ENCODE measurements at places on chromosomes 5 and 9. TPM values are rescaled to one million over a fixed set of nuclear protein-coding genes. Genes with fewer than 3 reads are reported as not detected.

DNA sequence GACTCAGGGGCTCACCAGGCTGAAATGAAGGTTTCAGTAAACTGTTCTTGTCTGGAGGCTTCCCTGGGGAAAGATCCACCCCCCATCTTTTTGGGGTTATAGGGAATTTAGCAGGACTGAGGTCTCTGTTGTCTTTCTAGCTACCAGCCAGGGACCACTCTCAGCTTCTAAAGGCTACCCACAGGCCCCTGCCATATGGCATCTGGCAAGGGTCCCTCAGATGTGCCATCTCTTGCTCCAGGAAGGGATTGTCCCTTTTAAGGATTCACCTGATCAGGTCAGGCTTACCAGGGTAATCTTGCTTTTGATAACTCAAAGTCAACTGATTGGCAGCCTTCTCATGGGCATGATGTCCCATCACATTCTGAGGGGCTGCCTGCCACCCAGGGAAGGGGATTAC is 65.0 kb downstream of the NSUN2 start:
- no peak for DNase-seq
- H3K27ac ChIP-seq, result no peak overlapping the region
- H3K36me3 ChIP-seq, result no peaks in the 10 kb centered on the region
- H3K4me3 ChIP-seq, result no peak overlapping the region
- peaks cover 15% of the 10 kb centered on the region for H3K27me3 ChIP-seq
- no peaks in the 10 kb centered on the region for H3K4me1 ChIP-seq

- no peak overlapping the region for H3K4me3 ChIP-seq
- H3K36me3 ChIP-seq, result peaks cover 8% of the 10 kb centered on the region
Observed at GRCh38 chr5:32369542-32370155, 56.9 kb upstream of the MTMR12 start.

DNA sequence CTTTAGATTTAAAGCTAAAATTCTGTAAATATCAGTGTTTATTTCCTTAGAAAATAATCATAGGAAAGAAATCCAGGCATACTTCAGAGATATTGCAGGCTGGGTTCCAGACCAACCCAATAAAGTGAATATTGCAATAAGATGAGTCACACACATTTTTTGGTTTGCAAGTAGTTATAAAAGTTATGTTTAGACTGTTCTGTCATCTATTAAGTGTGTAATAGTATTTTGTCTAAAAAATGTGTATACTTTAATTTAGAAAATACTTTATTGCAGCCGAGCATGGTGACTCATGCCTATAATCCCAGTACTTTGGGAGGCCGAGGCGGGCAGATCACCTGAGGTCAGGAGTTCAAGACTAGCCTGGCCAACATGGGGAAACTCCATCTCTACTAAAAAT is 6.9 kb upstream of the RIC1 start:
- H3K36me3 ChIP-seq, result no peaks in the 10 kb centered on the region
- no peaks in the 10 kb centered on the region for H3K4me1 ChIP-seq
- no peaks in the 10 kb centered on the region for H3K27me3 ChIP-seq
- H3K27ac ChIP-seq, result no peak overlapping the region

GRCh38 chr5:127353327-127353726 is 62.7 kb downstream of the MEGF10 start:
- H3K27ac ChIP-seq, result no peak overlapping the region
- H3K4me3 ChIP-seq, result no peak overlapping the region
- DNase-seq, result no peak
- no peaks in the 10 kb centered on the region for H3K27me3 ChIP-seq
- H3K36me3 ChIP-seq, result no peaks in the 10 kb centered on the region
- H3K4me1 ChIP-seq, result no peaks in the 10 kb centered on the region

DNA sequence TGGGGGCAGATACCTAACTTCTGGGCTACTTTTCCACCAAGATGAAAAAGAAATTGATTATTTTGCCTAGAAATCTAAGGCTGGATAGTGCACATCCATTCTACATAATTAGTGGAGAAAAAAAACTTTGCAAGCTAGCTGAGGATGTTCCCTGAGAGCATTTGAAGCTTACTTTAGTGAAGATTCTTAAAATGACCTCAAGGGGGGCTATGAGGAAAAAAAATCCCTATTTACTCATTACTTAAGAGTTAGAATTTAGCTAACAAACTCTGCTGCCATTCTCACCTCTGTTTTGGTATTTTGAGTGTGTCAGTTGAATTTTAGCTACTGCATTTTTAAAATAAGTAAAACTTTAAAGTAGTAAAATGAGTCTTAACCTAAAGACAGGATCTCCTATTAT is 9.2 kb upstream of the FGF10 start:
- no peaks in the 10 kb centered on the region for H3K27me3 ChIP-seq
- no peak overlapping the region for H3K27ac ChIP-seq
- no peaks in the 10 kb centered on the region for H3K4me1 ChIP-seq
- DNase-seq, result no peak

DNA sequence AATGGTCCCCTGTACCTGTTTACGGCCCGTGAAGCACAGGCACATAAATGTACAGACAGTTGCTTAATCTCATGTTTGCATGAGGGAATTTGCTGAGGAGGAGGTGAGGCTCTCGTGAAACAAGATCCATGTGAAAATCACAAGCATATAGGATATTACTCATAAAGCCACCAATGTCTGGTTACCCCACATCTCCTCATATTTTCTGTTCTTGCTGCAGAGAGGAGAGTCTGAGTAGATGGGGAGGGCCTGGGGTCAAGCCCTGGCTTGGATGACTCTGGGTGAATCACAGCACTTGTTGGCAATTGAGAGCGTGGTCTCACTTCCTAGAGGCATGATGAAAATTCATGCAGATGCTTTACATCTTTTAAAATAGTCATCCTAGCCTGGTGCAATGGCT is 975 bp downstream of the AGXT2 start:
- no peak for DNase-seq
- H3K27me3 ChIP-seq, result peaks cover 2% of the 10 kb centered on the region
- no peaks in the 10 kb centered on the region for H3K36me3 ChIP-seq
- no peak overlapping the region for H3K27ac ChIP-seq
- no peak overlapping the region for H3K4me3 ChIP-seq
- no peaks in the 10 kb centered on the region for H3K4me1 ChIP-seq

DNA sequence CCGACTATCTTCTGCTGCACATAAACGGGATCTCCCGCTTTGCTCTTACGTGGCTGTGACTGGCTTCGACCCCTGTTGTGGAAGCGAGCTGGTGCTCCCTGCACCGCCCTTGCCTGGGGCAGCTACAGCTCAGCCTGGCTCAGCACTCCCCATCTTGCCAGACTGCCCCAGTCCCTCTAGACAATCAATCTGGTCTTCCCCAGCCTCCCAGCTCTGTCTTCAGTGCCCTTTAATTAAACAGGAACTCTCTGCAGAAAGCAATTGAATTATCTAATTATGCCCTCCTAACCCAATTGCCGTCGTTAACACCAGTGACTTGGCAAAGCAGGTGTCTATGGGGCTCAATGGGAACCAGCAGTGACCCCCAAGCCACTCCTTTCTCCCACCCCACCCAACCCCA is 18.9 kb upstream of the NTNG2 start:
- no peaks in the 10 kb centered on the region for H3K27me3 ChIP-seq
- no peak overlapping the region for H3K4me3 ChIP-seq
- peaks cover 5% of the 10 kb centered on the region for H3K4me1 ChIP-seq
- H3K36me3 ChIP-seq, result no peaks in the 10 kb centered on the region

DNA sequence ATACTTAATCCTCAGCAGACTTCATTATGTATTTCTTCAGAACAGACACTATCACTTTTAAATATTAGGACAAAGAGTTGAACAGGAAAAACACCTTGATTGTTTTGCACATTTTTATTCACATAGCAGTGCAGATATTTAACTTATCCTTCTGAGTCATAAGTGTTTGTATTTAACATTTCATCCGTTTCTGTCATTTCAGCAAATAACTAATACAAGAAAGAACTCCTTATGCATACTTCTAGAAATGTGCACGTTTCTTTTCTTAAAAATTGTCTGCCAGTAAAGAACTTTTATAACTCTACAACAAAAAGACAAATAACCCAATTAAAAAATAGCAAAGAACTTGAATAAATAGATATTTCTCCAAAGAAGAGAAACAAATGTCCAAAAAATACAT is 3.3 kb upstream of the CNTLN start:
- no peaks in the 10 kb centered on the region for H3K4me1 ChIP-seq
- H3K27ac ChIP-seq, result no peak overlapping the region
- no peaks in the 10 kb centered on the region for H3K36me3 ChIP-seq
- no peak for DNase-seq

GRCh38 chr5:52909192-52909591 is 80.0 kb upstream of the ITGA2 start:
- DNase-seq, result no peak
- no peaks in the 10 kb centered on the region for H3K36me3 ChIP-seq
- peaks cover 9% of the 10 kb centered on the region for H3K27me3 ChIP-seq
- H3K4me1 ChIP-seq, result no peaks in the 10 kb centered on the region
- H3K4me3 ChIP-seq, result no peak overlapping the region

- DNase-seq, result no peak
- H3K4me1 ChIP-seq, result no peaks in the 10 kb centered on the region
- no peaks in the 10 kb centered on the region for H3K27me3 ChIP-seq
- no peaks in the 10 kb centered on the region for H3K36me3 ChIP-seq
Observed at GRCh38 chr9:109411069-109411761, 86.9 kb downstream of the PTPN3 start.

Gene FAM219A
- total RNA-seq, result 38.6 TPM

Gene GABRB2
- not detected for total RNA-seq

Gene TMEFF1
- total RNA-seq, result 2.2 TPM

- H3K27me3 ChIP-seq, result no peaks in the 10 kb centered on the region
- no peak overlapping the region for H3K4me3 ChIP-seq
- DNase-seq, result no peak
- H3K36me3 ChIP-seq, result no peaks in the 10 kb centered on the region
- H3K4me1 ChIP-seq, result peaks cover 15% of the 10 kb centered on the region
Observed at GRCh38 chr5:134446938-134447337, 35.3 kb upstream of the CDKN2AIPNL start.

Gene CACFD1
- 13.9 TPM for total RNA-seq

GRCh38 chr5:75242067-75242466 is 5.4 kb upstream of the ANKRD31 start:
- DNase-seq, result no peak
- no peaks in the 10 kb centered on the region for H3K4me1 ChIP-seq
- no peak overlapping the region for H3K27ac ChIP-seq
- H3K4me3 ChIP-seq, result no peak overlapping the region

DNA sequence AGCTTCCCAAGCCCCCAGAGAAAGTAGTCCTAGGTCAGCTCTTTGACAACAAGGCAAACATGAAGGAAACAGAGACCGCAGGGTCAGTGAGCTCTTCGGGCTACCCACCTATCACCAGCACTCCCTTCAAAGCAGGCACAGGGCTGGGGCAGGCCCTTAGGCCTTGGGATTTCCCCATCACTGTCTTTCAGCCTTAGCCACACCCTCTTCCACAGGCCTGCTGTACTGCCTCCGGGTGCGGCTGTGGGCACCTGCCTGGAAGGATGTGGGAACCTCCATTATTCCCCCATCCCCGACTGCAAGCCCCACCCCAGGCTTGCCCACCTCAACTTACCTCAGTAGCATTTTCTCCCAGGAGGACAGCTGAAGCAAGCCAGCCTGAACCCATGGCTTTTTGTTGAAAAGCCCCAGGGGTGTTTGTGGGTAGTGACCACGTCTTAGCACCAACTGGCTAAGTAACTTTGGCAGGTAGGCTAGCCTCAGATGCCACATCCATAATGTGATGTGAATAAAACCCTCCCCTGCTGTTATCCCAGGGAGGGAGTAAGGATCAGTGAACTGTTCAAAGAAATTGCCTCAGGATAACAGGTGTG is 100.2 kb downstream of the PIK3R1 start:
- no peaks in the 10 kb centered on the region for H3K36me3 ChIP-seq
- no peak overlapping the region for H3K4me3 ChIP-seq
- no peak for DNase-seq
- H3K27me3 ChIP-seq, result no peaks in the 10 kb centered on the region
- H3K27ac ChIP-seq, result no peak overlapping the region

- H3K4me3 ChIP-seq, result no peak overlapping the region
- no peaks in the 10 kb centered on the region for H3K36me3 ChIP-seq
- no peak overlapping the region for H3K27ac ChIP-seq
- H3K4me1 ChIP-seq, result no peaks in the 10 kb centered on the region
Observed at GRCh38 chr9:21015995-21016394, 15.4 kb downstream of the HACD4 start.

DNA sequence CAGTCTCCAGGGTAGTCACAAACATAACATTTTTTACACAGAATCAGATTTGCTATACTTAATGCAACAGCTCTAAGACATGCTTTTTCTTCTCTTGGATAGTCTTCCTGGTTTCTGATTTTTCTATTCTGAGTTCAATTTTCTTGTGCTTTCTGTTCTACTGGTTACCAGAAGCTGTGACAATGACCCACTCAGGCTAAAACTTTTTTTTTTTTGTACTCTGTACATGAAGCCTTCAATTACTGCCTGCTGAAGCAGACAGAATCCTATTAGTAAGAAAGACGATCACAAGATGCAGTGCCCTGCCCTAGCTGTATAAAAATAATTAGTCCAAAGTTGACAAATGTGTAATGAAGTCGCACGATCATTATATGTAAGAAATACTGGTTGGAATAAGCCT is 231.1 kb upstream of the TBCA start:
- H3K27ac ChIP-seq, result no peak overlapping the region
- H3K4me1 ChIP-seq, result no peaks in the 10 kb centered on the region
- no peaks in the 10 kb centered on the region for H3K27me3 ChIP-seq
- no peaks in the 10 kb centered on the region for H3K36me3 ChIP-seq
- H3K4me3 ChIP-seq, result no peak overlapping the region
- DNase-seq, result no peak

Gene TAF11L5
- not detected for total RNA-seq

DNA sequence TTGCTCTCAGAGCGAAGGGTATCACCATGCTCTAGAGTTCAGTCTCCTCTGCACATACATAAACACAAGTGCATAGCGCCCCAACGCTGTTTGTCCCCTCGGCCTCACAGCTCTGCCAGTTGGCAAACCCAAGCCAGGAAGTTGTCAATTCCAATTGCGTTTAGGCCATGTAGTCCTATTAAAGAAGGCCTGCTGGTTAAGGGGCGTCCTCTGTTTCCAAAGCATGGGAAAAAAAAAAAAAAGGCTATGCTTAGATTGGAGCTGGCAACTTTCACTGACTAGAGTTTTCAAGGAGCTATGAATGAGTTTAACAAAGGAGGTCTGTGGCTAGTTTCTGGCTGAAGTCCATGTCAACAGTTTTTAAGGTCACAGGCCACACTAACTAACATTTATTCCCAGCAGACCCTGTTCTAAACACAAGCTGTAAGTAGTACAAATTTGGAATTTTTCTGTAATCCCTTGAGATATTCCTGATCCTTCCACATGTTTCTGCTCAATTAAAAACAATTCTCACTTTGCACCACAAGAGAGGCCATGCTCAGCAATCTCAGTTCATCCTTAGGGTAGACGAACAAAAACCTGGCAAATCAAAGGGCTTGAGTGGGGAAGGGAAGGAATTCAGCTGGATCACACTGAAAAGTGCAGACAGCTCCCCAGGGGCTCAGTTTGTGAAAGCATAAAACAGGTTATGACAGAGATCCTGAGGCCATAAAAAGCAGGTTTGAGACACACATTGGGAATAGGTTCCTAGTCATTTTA is 187.7 kb downstream of the DENND1A start:
- no peaks in the 10 kb centered on the region for H3K36me3 ChIP-seq
- DNase-seq, result no peak
- no peaks in the 10 kb centered on the region for H3K4me1 ChIP-seq
- H3K27ac ChIP-seq, result no peak overlapping the region
- no peaks in the 10 kb centered on the region for H3K27me3 ChIP-seq
